ENCODE measurements at places on chromosomes 12 and 14. TPM values are rescaled to one million over a fixed set of nuclear protein-coding genes. Genes with fewer than 3 reads are reported as not detected.

DNA sequence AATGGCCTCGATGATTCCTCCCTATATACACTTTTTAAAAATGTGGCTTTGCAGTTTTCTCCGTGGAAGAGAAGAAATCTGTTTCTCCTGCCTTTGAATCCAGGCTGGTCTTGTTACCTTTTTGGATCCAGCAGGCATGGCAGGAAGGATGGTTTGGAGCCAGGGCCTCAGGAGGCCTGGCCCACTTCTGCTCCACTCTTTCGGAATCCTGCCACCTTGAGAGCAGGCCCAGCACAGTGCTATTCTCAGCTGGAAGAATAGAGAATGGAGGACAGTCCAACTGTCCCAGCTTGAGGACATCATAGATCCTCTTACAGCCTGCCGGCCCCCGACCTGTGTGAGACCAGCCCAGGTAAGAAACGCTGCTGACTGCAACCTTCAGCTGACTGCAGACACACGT is 421.5 kb downstream of the FUT8 start:
- no peaks in the 10 kb centered on the region for H3K36me3 ChIP-seq
- no peaks in the 10 kb centered on the region for H3K27me3 ChIP-seq
- no peak overlapping the region for H3K27ac ChIP-seq
- H3K4me1 ChIP-seq, result no peaks in the 10 kb centered on the region
- DNase-seq, result no peak

DNA sequence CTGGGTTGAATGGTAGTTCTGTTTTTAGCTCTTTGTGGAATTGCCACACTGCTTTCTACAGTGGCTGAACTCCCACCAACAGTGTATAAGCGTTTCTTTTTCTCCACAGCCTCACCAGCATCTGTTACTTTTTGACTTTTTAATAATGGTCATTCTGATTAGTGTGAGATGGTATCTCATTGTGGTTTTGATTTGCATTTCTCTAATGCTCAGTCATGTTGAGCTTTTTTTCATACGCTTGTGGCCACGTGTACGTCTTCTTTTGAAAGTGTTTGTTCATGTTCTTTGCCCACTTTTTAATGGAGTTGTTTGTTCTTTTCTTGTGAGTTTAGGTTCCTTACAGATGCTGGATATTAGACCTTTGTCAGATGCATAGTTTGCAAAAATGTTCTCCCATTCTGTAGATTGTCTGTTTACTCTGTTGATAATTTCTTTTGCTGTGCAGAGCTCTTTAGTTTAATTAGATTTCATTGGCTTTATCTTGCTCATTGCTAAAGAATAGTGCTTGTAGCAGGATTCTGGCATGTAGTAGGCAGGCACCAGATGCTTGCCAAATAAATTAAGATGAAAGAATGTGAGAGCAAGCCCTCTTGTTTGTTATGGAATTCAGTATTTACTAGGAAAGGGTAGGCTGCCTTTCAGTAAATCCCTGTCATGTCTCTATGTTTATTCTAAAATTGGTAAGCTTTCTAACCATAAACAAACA is 86.8 kb downstream of the PDE3A start:
- no peaks in the 10 kb centered on the region for H3K27me3 ChIP-seq
- no peak for DNase-seq
- H3K36me3 ChIP-seq, result no peaks in the 10 kb centered on the region
- H3K4me3 ChIP-seq, result no peak overlapping the region

DNA sequence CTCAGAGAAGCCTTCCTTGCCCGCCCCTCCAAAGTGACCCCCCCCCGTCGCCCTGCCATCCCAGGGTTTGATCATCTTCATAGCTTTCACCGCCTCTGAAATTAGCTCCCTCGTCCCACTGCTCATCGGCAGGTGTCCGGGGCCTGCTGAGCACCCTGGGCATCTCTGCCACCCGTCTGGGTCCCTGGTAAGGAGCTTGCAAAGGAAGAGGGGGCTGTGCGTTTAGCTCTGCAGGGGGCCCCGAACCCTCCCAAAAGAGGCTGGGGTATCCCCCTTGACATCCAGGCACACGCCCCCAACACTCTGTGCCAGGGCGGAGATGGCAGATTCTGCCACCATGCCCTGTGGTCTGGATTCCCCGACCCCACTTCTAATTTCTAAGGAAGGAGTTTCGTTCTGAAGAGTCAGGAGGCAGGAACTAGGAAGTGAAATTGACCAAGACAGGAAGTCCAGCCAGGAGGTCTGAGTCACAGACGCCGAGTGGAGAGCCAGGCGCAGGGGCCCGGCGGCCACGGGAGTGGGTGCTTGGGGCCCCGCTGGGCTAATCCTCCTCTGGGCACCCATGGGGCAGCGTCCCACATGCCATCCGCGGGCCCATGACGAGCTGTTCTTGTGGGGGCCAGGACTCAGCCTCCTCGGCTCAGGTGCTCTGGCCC is 95.7 kb downstream of the RFLNA start:
- H3K27me3 ChIP-seq, result no peaks in the 10 kb centered on the region
- no peak for DNase-seq
- H3K36me3 ChIP-seq, result peaks cover under 1% of the 10 kb centered on the region
- peak overlapping the region; percentile 89 for H3K27ac ChIP-seq
- H3K4me1 ChIP-seq, result peaks cover 36% of the 10 kb centered on the region

The GALNT16 gene
- polyA plus RNA-seq, result 1.5 TPM

The SIX6 gene
- polyA plus RNA-seq, result not detected

Data from pancreas (tissue), 10 donors.